ENCODE measurements at places on chromosomes 7 and 10.

DNA sequence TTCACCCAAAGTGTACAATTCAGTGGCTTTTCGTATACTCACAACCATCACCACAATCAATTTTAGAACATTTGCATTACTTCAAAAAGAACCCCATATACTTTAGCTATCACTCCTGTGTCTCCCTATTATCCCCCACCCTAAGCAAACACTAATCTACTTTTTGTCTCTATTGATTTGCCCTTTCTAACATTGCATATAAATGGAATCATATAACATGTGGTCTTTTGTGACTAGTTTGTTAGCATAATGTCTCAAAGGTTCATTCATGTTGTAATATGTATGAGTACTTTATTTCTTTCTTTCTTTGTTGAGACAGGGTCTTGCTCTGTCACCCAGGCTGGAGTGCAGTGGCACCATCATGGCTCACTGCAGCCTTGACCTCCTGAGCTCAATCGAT is 21.0 kb upstream of the DNAJC12 start:
- DNase-seq, result no peak

DNA sequence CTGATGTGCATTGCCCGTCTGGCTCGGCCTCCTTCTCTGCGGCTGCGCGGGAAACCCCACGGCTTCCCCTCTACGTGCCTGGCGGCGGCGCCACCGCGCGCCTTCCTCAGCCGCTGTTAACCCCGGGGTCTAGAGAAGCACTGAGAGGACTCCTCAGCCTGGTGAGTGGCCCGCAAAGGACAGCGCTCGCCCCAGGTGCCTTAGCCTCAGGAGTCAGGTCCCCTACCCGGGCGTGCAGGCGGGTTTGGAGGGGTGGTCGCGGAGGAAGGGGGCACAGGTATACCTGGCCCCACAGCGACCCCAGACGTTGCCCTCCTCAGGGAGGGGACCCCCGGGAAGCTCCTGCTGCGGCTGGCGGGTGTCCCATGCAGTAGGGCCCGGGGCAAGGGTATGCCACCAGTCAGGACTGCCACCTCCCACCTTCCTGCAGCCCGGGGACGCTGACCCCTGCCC is 51.0 kb downstream of the ARL5B start:
- no peak for DNase-seq

DNA sequence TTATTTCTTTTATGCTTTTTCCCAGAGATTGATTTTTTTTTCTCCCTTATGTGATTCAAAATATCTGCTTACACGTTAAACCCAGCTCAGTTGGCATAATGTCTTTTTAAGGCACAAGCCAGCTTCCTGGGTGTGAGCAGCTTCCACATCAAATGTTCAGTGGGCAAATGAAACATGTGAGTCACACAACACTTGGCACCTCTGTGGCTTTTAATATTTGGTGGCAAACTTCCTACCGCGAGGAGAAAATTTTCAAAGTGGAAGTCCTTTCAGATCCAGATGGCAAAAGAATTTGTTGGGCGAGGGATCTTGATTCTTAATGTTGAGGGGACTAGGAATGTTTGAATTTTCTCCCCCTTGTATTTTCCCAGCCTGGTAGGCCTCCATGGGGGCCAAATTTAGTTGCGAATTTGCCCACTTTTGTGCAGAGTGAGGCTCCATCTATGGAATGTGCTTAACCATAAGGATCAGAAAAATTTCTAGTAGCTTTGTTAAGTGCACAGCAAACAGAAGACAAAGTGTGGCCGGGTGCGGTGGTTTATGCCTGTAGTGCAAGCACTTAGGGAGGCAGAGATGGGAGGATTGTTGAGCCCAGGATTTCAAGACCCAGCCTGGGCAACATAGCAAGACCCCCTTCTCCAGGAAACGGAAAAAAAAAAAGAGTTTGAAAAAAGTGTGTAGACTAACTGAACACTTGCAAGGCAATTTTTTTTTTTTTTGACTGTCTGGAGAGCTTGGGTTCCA is 31.0 kb downstream of the CUX1 start:
- DNase-seq, result no peak

- DNase-seq, result no peak
Measured at GRCh38 chr7:121337398-121337797, 8.6 kb downstream of the WNT16 start.

- peak; percentile 22 for DNase-seq
Measured at GRCh38 chr7:27784399-27785053, 44.6 kb downstream of the TAX1BP1 start.

DNA sequence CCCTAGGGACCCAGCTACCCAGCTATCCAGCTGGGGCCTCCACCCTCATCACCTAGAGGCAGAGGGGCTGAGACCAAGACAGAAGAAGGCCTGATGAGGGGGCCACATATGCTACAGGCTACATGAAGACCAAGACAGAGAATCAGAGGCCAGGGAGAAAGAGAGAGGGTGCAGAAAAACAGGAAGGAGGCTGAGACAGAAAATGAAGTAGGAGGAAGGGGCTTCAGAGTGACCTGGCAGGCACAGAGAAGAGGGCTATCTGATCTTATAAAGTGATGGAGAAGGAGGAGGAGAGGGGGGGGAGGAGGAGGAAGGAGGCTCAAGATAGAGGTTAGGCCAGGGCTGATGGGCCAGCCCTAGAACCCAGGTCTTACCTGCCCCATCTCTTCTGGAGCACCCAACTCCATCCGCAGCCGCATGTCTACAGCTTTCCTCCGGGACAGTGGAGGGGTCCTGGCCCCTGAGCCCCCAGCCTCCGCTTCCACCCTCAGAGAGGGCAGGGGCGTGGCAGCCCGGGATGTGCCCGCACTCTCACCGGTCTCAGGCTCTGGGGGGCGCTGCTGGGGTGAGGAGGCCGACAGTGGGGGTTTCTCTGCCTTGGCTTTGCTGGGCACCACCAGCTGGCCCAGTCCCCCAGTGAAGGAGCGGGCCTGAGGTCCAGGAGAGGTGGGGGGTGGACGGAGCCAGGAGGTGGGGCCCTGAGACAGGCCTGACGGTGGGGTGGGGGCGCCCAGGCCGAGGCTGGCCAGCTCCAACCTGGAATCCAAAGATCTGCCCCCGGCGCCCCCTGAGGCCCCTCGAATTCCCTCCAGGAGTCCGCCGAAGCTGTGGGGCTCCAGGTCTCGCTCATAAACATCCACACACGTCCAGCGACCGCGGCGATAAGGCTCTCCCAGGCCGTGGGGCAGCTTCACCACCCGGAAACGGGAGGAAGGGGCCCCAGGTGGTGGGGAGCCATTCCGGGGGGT is 1.8 kb downstream of the TSC22D4 start:
- DNase-seq, result no peak

DNA sequence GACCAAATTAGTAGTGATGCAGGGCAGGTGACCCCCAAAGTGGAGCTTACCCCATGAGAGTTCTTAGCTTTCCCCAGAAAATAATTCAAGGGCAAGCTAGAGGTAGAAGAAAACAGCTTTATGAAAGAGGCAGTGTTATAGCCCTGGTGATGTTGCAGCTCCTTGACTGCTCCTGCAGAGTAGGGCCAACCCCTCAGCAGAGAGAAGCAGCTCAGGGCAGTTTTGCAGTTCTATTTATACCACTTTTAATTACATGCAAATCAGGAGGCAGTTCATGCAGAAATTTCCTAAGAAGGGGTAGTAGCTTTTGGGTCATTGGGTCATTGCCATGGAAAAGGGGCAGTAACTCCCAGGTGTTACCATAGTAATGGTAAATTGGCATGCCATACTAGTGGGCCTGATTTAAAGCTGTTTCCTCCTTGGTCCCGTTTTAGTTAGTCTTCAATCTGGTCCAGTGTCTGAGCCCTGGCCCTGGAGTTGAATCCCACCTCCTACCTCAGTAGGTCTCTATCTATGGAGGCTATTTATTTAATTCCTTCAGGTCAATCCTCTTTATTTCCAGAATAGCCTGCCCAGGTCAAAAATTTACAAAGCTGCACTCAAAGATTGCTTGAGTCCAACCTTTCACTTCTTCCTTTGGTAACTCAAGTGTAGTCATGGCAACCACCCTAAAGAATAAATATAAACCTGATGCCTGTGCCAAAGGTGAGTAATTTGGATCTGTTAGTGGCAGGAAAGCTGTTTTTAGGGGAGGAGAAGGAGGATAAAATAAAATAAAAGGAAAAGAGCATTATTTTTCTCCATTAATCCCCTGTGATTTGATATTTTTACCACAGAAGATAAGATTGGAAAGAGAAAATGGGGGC is 29.5 kb downstream of the PLXDC2 start:
- no peak for DNase-seq

- DNase-seq, result no peak
Measured at GRCh38 chr10:102291221-102291905, 46.0 kb downstream of the GBF1 start.

- DNase-seq, result no peak
Measured at GRCh38 chr10:114179148-114179547, at the start of gene TDRD1. Gene TDRD1, plus strand, starts transcription at chr10:114179353. Its CDS starts 8,479 bp downstream, at chr10:114187832.

- DNase-seq, result no peak
Measured at GRCh38 chr7:150753239-150753638, 16.0 kb downstream of the GIMAP5 start.

DNA sequence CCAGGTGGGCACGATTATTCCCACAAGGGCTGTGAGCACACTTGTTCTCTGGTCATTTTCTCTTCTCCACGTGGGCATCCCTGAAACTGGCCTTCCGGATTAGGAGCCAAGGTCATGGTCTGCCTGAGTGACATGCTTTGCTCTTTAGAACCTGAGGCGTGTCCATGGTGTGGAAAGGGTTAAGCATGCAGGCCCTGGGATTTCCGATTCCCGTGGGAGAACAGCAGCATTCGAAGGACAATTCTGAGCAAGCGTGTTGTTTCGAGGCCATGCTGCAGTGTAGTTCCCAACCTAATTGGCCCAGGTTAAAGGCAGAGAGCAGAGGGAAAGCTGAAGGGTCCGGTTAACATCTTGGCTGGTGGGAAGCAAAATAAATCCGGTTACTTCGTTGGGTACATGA is 245.9 kb downstream of the SKAP2 start:
- DNase-seq, result peak; percentile 46

DNA sequence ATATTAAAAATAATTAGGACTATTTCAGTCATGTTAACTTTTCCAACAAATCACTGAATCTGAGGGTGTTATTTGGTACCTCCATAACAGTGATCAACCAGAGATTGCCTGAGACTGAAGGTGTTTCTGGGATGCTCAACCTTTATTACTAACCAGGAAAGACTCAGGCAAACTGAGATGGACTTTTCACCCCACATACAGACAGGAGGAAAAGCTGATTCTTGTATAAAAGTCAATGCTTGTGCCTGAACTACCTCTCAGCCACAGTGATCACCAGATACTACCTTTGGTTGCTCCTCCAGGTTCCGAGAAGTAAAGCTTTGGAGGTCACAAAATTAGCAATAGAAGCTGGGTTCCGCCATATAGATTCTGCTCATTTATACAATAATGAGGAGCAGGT is 1.9 kb downstream of the AKR1C3 start:
- no peak for DNase-seq

- no peak for DNase-seq
Measured at GRCh38 chr10:30092151-30092790, 32.9 kb upstream of the JCAD start.

DNA sequence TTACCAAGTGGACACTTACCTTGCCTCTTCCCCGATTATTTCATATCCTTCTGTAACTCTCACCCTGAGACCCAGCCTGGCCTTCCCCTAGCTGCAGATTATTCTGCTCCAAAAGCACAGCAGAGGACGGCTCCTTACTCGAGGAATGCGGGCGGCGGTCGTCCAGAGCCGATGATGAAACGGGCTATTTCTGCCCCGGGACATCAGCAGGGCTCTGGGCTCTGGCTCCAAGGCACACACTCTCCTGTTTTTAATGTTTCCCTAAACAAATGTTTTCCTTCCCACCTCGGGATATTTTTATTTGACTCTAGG is 343 bp upstream of the C10orf71 start:
- DNase-seq, result no peak

- no peak for DNase-seq
Measured at GRCh38 chr10:96890580-96890979, 58.5 kb downstream of the LCOR start.

DNA sequence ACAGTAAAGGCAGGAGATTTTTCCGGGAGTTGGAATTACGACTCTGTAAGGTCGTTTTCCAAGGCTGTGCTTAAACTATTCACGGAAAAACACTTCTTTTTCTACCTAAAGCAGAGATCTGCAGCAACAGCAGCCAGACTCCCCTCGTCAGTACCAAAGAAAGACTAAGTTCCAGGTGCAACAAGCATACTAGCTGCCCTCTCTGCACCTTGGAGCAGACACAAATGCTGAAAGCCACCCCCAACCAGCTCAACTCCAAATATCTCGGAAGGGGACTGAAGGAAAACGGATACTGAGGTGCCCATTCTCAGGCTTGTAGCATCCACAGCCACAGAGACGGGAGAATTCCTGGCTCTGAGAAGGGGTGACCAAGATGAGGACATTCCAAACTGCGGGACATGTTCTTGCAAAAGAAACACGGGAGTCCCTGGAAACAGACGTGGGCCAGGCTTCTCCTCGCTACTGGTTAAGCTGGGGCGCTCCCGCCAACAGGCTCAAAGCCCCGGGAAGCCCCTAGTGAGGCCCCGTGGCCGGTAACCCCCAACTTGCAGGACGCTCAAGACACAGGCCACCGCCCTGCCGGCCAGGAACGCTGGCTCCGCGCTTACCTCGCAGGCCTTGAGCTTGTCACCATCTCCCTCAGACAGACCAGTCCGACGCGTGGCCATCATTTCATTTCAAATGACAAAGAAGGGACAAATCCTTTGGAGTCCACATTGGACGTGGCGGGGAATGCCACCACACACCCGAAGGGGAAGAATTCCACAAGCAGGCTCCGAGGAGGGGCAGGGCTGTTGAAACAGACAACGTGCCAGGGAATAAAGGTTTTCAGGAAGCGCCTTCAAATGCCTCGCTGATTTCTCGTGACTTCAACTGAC is 2.2 kb downstream of the ARHGAP21 start:
- peak; percentile 78 for DNase-seq

- DNase-seq, result no peak
Measured at GRCh38 chr10:50322077-50322476, 70.8 kb upstream of the ASAH2 start.
